ENCODE measurements at places on chromosomes 3 and 15.

GRCh38 chr3:150264561-150265279 is 143.4 kb upstream of the TSC22D2 start:
- no peak for DNase-seq

GRCh38 chr3:3771567-3771966 is 27.7 kb upstream of the LRRN1 start:
- no peak for DNase-seq

DNA sequence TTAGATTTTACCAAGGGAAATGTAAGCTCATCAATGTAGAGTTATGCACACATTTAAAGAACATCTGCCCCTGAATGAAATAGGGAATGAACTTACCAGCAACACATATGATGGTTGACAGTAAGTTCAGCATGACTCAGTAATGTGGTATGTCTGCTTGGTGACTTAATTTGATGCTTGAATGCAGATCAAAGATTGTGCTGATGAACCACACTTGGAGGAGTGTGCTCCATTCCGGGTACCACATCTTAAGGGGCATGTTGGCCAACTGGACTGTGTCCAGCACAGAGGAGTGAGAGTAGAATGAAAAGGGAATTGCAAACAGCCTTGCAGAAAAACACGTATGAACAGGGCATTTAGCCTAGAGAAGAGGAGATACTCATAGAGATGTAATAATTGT is 171.0 kb upstream of the RARB start:
- no peak for DNase-seq

- DNase-seq: peak; percentile 27
Measured at GRCh38 chr3:141275032-141275422, 43.4 kb downstream of the PXYLP1 start.

- peak; percentile 50 for DNase-seq
Measured at GRCh38 chr15:33201491-33202231, 7.1 kb upstream of the FMN1 start.

- DNase-seq: no peak
Measured at GRCh38 chr15:66647358-66647757, 54.7 kb upstream of the SMAD6 start.

DNA sequence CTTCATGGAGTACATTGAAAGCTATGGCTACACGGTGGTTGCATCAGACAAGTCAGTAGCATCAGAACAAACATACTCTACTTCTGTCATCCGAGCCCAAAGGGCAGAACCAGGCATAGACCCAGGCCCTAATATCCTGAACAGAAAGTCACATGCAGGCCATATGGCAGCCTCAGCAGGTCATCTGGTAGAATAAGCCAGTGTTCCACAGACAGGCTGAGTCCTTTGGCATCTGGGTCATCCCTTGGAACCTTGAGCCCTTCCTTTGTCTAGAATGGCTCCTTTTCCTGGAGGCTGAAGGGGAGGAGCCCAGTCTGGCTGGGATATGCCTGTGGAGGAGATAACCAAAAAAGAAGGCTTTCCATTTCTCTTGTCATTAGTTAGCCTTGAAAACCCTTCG is 29.2 kb downstream of the SEMA6D start:
- DNase-seq: no peak

- no peak for DNase-seq
Measured at GRCh38 chr3:45571969-45572368, 22.6 kb upstream of the LIMD1 start.

DNA sequence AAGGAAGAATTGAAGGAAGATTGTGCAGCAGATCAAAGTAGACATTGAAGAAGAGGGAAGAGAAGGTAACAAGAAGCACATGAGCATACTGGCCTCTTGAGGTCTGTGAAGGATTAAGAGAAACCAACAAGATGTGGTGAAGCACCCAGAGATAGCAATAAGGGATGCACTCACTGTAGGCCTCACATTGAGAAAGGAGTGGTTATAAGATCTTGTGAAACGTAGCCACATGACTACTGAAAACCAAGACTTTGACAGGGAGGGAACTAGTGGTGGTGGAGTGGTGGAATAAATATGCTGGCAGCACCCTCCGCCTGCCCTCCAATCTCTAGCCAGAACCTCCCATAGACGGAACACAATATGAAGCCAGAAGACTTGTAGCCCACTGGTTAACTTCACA is 651.2 kb downstream of the DIPK2A start:
- DNase-seq: peak; percentile 8

DNA sequence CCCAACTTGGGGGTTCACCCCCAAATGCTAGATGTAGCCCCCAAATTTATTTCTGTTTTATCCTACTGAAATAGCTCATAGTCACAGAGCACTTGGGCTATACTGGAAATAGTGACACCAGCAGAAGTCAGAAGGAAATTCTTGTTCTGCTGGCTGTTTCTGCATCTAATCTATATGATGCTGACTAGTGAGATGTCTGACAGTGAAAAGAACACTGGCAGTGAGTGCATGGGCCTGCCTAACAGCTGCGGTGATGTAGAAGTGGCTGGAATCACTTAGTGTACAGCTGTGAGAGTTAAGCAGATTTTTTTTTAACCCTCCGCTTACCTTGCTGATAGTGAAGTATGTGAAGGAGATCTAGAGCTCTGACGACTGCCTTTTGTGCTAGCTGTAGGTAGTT is 14.0 kb downstream of the TTC14 start:
- DNase-seq: no peak

DNA sequence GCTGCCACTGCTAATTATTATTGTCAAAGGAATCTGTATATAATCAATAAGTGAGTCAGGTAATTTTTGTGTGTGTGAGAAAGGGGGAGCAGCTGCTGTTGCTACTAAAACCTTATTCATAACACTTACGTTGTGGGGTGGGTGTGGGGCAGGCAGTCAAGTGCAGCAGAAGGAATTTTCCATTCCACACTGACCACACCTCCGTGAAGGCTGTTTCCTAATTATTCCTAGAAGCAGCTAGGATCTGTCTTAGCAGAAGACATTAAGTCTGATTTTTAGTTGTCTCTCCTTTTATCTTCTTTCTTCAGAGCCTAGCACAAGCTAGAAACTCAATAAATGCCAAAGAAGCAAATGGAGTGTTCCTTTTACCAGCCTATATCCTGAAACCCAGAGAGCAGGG is 4.0 kb upstream of the U2SURP start:
- no peak for DNase-seq

- no peak for DNase-seq
Measured at GRCh38 chr15:35118960-35119359, 33.9 kb upstream of the NANOGP8 start.

DNA sequence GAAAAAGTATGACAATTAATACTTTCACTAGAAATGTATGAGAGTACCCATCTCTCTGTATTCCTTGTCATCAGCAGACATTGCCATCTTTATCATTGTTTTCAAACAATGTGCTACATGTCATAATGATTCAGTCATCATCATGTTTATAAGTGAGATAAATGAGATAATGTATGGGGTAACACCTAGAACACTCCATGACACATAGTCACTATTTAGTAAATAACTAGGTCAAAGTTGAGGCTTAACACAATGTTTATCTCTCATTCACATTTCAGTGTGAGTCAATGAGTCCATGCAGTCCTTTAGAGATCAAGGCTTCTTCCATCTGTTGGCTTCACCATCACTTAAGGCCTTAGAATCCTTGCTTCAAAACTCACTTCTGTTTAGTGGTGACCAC is 70.0 kb downstream of the NLGN1 start:
- no peak for DNase-seq

DNA sequence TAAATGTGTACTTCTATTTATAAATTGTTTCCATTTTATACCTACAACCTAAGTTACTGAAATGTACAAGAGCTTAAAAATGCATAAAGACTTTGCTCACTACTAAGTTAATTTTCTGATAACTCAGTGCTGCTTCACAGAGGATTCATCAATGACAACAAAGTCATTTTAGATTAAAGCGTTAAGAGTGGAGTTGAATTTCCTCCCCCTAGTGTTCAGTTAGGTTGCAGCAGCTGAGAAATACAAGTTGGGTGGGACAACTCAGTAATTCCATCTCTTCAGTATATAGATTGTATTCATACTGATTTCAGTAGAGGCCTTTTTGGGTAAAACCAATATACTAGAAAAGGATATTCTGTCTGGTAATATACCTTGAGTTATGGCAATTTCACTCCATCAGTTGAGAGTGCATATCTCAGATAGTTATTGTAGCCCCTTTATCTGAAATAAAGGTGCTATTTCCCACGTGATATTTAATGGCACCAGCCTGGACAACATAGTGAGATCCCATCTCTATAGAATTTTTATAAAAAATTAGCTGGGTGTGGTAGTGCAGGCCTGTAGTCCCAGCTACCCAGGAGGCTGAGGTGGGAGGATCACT is 6.9 kb upstream of the RPL35A start:
- DNase-seq: peak; percentile 29

- no peak for DNase-seq
Measured at GRCh38 chr3:27193056-27193455, 176.1 kb downstream of the NEK10 start.

GRCh38 chr3:120471643-120472042 is 20.9 kb upstream of the FSTL1 start:
- no peak for DNase-seq

GRCh38 chr3:163438760-163439159 is 1639.5 kb downstream of the SI start:
- DNase-seq: no peak

DNA sequence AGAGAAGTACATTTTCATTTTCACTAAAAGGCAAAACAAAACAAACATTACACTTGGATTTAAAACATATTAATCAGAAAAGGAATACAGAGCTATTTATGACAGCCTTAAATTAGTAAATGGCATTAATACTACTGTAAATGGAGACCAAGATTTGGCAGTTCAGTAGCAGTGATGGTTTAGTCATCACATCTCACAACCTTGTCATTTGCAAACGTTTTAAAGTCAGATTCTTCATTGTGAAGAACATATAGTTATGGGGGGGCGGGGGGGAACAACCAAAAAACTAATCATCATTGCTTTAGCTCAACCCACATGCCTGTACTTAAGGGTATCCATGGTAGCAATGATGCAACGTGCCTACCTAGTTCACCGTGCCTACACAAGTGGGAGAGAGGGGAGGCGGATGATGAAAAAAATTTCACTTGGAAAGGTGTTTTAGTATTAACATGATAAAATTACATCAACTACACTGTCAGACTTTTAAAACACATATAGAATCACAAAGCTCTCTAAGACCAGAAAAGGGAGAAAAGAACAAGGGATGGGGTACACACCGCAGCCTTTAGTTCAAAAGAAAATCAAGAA is 40.1 kb downstream of the DLG1 start:
- DNase-seq: no peak

DNA sequence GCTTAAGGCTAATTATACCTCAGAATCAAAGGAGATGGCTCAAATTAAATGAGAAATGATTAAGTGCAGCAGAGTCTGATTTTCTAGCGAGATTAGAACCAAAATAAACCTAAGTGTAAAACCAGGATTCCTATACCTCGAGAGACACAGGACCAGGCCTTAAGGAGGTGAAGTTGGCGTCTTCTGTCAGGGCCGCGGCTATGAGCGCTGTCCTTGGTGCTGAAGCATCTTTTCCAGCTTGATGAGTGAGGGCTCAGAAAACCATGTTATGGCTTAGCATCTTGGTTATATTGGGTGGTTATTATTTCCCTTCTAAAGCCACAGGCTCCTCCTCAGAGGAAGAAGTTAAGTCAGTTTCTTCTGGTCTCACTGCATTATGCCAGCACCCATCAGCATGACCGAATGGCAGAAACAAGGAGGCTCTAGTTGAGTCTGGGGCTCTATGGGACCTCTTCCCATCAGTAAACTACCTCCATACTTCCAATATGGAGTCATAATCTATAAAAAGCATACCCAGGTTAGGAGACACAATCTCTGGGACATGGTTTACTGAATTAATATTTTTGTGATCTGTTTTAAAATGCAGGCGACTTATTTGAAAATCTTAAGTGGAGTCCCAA is 120.1 kb upstream of the NMNAT3 start:
- DNase-seq: peak; percentile 7

- no peak for DNase-seq
Measured at GRCh38 chr3:8359133-8359532, 142.5 kb upstream of the LMCD1 start.

DNA sequence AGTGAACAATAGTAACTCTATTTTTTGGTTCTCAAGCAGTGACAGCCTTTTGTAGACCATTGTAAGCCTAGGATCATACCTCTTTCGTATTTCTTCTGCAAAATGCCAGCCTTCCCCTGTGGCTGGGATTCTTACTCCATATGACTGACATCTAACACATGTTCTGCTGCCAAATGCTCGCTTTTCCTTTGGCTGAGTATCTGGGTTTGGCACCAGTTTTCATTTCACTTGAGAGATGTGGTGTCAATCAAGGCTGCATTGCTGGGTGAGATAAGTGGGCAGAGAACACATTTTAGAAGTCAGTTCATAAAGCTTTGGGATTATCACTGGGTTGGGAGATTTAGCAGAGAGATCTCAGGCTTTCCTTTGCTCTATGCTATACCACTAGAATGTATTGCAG is 514.7 kb upstream of the SGO1 start:
- no peak for DNase-seq

GRCh38 chr3:172648747-172649146 is 62.1 kb downstream of the NCEH1 start:
- no peak for DNase-seq

DNA sequence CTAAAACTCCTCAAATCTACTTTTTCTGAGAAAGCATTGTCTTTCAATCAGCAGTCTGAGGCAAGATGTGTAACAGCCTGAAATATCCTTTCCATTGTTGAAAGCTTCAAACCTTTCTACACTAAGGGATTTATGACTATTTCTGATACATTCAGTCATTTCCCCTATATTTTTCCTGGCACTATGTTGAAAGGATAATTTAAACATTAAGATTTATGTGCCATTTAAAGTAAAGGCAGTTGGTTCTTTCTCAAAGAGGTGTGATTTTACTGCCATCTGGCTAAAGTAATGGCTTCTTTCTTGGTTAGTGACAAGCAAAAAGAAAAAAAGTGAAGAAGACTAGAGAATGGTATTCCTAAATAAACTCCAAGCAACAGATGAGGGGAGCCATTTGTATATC is 249.6 kb upstream of the COL8A1 start:
- DNase-seq: no peak

- DNase-seq: no peak
Measured at GRCh38 chr15:76799760-76800159, 105.4 kb downstream of the SCAPER start.

- DNase-seq: peak; percentile 51
Measured at GRCh38 chr3:150765949-150766720, 3.2 kb upstream of the SIAH2 start.

Data from GM20000 (cell line).